ENCODE measurements at places on chromosomes 6 and 20.
A peak's percentile ranks its signal among the peaks of the same experiment; 100 is the strongest.

- no peak for DNase-seq
Observed at GRCh38 chr6:3159805-3160781, 2.7 kb upstream of the TUBB2A start.

DNA sequence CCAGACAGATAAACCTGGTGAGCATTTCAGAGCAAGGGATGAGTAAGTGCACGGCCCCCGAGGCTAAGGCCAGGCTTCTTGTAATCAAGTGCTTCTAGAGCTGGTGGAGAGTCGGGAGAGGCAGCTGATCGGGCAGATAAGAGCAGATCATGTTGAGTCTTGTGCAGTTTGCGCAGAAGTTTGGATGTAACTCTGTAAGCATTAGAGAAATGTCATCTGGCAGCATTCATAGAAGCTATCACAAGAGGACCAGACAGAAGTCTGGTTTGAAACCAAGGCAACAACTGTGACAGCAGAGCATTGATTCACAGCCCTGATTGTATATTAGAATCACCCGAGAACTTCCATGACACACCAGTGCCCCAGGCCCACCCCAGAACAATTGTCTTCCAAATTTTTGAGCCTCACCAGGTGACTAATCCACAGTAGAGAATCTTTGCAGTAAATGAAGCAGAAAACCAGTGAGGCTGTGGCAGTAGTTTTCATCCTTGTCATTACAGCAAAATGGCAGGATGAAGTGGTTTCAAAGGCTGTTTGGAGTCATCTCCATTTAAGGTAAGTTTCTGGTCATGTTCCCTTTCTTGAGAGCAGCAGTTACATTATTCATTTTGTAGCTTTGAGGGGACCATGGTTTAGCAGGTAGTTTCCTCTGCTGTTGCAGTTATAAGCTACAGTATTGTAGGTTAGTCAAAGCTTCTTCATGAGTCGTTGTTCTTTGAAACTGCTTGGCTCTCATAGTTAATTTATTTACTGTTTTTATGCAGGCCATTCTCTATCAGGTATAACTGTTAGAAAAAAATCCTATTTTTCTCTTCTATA lies 84.1 kb downstream of the RNF217 start:
- DNase-seq = no peak

GRCh38 chr6:134675110-134676054 lies 274.5 kb downstream of the ALDH8A1 start:
- no peak for DNase-seq

- DNase-seq = no peak
Observed at GRCh38 chr20:32634041-32634805, 39.5 kb downstream of the C20orf203 start.

- no peak for DNase-seq
Observed at GRCh38 chr6:42313038-42313437, 95.4 kb upstream of the MRPS10 start.

GRCh38 chr20:40196846-40197436 lies 492.1 kb downstream of the MAFB start:
- no peak for DNase-seq

GRCh38 chr6:13235339-13235738 lies 93.0 kb downstream of the TBC1D7 start:
- no peak for DNase-seq

DNA sequence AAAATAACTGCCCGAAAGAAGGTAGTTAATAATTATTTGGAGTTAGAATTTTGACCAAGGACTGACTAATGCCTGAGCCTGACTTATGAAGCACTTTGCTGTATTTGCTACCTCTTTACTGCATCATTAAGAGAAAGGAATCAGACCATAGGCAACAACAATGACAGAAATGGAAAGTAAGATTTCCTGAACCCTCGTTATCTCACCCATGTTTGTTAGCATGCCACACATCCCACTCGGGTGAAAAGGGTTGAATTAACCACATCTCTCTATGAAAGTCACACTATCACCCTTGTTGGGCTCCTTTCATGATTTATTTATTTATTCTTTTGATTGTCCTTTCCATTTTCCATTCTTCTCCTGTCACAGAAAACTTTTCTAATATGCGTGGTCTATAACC lies 59.6 kb downstream of the OLIG3 start:
- no peak for DNase-seq

DNA sequence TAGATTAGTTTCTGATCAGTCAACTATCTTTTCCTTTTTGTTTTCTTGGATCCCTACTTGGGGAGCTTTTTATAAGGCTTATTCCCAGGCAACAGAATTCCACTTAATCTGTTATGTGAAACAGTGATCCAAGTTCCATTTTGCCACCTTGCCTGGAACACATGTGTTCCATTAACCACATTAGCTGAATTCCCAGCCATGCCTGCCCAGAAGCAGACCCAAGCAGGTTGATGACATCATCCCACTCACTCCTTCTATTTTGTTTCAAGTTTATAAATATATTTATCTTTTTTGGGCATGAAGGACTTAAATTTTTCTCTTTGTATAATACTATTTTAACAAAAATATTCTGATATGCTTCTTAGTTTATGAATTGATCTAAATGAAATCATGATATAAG lies 587.4 kb downstream of the GRIK2 start:
- no peak for DNase-seq

GRCh38 chr20:61407561-61407960 lies 155.5 kb downstream of the CDH4 start:
- no peak for DNase-seq

- DNase-seq = peak; percentile 3
Observed at GRCh38 chr6:10297832-10298231, 117.0 kb downstream of the TFAP2A start.

DNA sequence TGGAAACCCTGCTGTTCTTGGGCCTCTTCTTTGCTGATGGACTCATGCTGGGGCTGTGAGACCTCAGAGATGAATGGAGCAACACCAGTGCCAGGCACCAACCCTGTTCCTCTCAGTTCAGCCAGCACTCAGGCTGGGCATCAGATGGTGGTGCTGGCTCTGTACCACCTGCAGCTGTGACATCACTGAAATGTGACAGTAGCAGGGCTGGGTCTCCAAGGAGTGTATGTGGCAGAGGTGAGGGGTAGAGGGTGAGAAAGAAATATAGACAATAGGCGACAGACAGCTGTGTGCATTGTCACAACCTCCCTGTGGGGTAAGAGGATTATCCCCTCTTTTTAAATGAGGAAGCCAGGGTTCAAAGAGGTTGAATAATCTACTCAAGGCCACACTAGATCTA lies at the start of gene TP53TG5:
TP53TG5 (minus strand) TSS at position 135 of the 400 bp plus-strand sequence; CDS start at position 46, 89 bp downstream.
- DNase-seq = no peak
